Thyroid gland (tissue), 4 donors: ENCODE measurements at places on chromosomes 4 and X.

- DNase-seq = no peak
- no peaks in the 10 kb centered on the region for H3K36me3 ChIP-seq
- H3K4me1 ChIP-seq = no peaks in the 10 kb centered on the region
- no peaks in the 10 kb centered on the region for H3K27me3 ChIP-seq
- no peak overlapping the region for H3K27ac ChIP-seq
- H3K4me3 ChIP-seq = no peak overlapping the region
Observed at GRCh38 chr4:111031596-111031995, 408.7 kb upstream of the PITX2 start.

DNA sequence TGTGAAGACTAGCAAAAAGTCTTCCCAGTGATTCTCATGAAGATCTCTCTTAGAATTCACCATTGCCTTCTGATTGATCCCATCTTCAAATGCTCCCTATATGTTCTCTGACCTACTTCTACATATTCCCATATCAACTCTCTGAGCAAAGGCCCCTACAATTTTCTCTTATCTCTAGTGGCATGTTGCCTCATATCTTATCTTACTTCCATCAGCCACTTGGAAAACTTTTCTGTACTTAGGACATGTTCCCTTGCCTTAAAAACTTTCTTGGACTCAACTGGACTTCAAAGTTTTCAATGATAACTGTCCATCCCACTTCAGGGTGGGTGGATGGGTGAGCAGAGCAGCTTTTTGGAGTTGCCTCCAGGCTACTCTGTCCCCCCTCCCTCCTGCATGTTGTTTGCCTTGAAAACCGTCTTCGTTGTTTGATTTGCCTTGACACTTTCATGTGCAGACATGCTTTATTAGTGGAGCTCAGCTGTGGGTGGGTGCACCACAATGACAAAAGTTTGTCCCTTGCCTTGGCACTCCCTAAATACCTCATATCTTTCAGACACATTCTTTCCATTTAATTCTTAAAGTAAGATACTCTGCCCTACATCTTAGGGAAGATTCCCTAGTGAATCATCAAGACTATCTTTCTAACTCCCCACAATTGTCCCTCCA is 18.3 kb upstream of the USP27X start:
- no peaks in the 10 kb centered on the region for H3K4me1 ChIP-seq
- DNase-seq = no peak
- no peak overlapping the region for H3K4me3 ChIP-seq

DNA sequence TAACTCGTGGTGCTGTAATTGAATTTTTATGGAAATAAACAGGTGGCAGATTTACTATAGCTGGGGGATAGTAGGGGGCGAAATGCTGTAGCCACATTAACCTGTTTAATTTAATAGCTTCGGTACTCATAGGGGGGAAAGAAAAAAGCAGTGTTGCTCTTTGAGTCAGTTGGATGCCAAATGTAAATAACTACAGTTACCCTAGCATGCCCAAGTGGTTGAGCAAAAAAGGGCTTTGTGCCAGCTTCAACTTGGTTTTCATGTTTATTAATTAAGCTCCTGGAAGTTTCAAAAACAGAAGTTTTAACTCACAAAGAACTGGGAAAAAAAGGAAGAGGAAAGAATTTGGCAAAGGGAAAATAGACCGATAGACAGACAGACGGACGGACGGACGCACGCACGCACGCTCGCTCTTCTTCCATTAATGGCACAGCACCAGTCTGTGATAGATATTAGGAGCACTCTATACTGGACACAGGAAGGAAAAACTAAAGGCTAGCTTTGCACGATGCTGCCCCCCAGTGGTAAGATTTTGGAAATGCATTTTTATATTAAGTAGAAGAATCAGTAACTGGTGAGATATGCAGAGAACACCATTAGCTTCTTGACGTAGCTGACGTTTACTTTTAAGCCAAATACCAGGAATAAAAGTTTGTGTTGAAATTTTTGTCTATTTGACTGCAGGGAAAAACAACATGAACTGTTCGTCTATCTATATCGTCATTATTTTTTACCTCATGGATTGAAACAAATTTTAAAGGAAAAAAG is 151.8 kb downstream of the SLC7A11 start:
- H3K27ac ChIP-seq = no peak overlapping the region
- no peaks in the 10 kb centered on the region for H3K36me3 ChIP-seq
- H3K27me3 ChIP-seq = no peaks in the 10 kb centered on the region
- H3K4me1 ChIP-seq = no peaks in the 10 kb centered on the region
- peak overlapping the region; percentile 2 for H3K4me3 ChIP-seq

GRCh38 chr4:182649698-182650477 is 267.3 kb downstream of the DCTD start:
- no peak overlapping the region for H3K4me3 ChIP-seq
- H3K4me1 ChIP-seq = no peaks in the 10 kb centered on the region
- DNase-seq = no peak

DNA sequence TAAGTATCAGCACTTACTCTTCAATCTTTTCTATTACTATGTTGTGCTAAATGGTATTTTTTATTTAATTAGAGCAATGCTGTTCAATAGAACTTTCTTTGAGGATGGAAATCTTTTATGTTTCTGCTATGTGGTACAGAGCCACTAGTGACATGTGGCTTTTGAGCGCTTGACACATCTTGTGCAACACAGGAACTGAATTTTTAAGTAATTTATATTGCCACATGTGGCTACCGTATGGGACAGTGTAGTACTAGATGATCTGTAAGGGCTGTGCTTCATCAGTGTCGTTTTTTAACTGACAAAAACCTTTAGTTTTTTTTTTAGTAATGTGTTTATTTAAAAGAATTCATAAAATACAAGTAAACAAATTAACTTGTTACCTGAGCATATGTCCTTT is 22.4 kb downstream of the HPRT1 start:
- H3K4me3 ChIP-seq = no peak overlapping the region
- no peaks in the 10 kb centered on the region for H3K36me3 ChIP-seq
- no peak overlapping the region for H3K27ac ChIP-seq
- no peaks in the 10 kb centered on the region for H3K4me1 ChIP-seq

DNA sequence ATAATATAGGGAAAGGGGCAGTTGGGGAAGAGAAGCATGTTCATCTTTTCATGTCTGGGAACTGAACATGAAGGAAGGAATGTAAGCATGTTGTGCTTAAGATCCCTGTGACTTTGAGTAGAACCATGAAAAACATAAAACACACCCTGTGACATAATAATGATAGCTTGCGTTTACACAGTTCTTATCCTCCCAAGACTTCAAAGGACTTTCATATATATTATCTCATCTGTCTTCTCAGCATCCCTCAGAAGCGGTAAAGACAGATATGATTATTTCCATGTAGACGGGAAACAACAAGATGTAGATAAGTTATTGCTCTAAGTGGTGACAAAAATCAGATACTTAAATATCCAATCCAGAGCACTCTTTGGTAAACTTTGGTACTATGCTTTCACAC is 3.3 kb upstream of the SH3RF1 start:
- DNase-seq = no peak
- H3K27me3 ChIP-seq = no peaks in the 10 kb centered on the region
- H3K36me3 ChIP-seq = no peaks in the 10 kb centered on the region
- peaks cover 10% of the 10 kb centered on the region for H3K4me1 ChIP-seq
- no peak overlapping the region for H3K4me3 ChIP-seq

DNA sequence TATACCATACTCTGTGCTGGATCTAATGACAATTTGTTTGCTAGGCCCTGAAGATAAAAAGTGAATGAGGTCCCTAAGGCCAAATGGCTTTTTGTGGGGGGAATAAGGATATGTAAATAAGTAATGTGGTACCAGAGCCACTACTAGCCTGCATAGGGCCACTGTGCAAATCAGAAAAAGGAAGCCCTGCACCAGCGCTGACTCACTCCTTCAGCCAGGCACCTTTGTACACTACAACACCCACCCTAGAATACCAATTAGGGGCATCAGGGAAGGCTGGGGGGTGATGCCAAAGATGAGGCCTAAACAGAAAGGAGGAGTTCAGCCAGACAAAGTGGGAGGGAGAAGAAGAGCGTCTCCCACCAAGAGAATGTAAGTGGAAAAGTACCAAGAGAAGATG is 122.2 kb downstream of the CAMK2D start:
- no peaks in the 10 kb centered on the region for H3K27me3 ChIP-seq
- H3K36me3 ChIP-seq = no peaks in the 10 kb centered on the region
- no peak for DNase-seq
- H3K27ac ChIP-seq = peak overlapping the region; percentile 91
- H3K4me1 ChIP-seq = peaks cover 53% of the 10 kb centered on the region
- no peak overlapping the region for H3K4me3 ChIP-seq
